ENCODE measurements at places on chromosomes 13 and 19.

- DNase-seq = no peak
These were observed 12.9 kb downstream of the CFD start for GRCh38 chr19:872266-872951.

GRCh38 chr13:90272356-90272755 is 1075.1 kb upstream of the MIR17HG start:
- DNase-seq = no peak

DNA sequence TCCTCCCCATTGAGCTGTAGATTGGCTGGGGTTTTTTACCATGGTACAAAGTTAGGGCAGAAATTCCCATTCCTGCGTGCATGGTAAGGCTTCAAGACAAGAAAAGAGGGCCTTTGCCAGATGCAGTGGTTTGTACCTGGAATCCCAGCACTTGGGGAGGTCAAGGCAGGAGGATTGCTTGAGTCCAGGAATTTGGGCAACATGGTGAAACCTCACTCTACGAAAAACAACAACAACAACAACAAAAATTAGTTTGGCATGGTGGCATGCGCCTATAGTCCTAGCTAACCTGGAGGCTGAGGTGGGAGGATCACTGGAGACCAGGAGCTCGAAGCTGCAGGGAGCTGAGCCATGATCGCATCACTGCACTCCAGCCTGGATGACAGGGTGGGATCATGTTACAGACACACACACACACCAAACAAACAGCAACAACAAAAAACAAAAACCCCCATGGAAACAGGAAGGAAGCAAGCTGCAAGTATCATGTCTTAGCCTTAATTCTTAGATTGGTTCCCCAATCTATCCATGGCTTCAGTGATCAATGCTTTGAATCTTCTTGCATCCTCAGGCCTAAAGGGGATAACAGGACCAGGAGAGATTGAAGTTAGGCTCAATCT is 5.5 kb upstream of the WTIP start:
- no peak for DNase-seq

- no peak for DNase-seq
These were observed 41.9 kb downstream of the NFIX start for GRCh38 chr19:13037161-13037560.

- DNase-seq = no peak
These were observed 15.1 kb downstream of the SAFB start for GRCh38 chr19:5637971-5638370.

GRCh38 chr13:43095771-43096719 is 72.7 kb downstream of the DNAJC15 start:
- no peak for DNase-seq

- DNase-seq = no peak
These were observed 5.9 kb upstream of the LPAR2 start for GRCh38 chr19:19633711-19634515.

DNA sequence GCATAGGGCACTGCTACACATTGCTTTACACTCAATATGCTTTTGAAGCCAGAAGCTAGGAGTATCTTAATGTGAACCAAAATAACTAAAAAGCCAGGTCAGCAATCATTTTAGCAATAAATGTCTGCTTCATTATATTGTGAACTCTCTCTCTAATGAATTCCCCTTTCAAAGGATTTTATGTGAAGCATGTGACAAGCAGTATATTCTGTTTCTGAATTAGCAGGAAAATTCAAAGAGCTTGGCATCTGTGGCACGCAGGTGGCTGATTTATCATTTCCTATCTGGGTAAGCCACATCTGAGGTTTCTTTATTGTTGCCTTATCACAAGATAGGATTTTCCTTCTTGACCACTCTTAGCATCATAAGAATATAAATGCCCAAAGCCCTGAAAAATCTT is 56.8 kb upstream of the KLF12 start:
- DNase-seq = no peak

DNA sequence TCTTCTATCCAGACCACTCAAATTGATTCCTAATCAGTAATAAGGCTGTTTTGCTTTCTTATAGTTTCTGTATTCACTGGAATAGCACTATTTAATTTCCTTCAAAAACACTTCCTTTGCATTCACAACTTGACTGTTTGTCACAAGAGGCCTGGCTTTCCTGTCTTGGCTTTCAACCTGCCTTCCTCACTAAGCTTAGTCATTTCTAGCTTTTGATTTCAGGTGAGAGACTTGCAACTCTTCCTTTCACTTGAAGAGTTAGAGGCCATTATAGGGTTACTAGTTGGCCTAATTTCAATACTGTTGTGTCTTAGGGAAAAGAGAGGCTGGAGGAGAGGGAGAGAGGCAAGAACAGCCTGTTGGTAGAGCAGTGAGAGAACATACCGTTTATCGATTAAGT is 47.0 kb downstream of the SACS start:
- DNase-seq = no peak

- DNase-seq = no peak
These were observed 81.0 kb downstream of the GPC6 start for GRCh38 chr13:93307651-93308050.

DNA sequence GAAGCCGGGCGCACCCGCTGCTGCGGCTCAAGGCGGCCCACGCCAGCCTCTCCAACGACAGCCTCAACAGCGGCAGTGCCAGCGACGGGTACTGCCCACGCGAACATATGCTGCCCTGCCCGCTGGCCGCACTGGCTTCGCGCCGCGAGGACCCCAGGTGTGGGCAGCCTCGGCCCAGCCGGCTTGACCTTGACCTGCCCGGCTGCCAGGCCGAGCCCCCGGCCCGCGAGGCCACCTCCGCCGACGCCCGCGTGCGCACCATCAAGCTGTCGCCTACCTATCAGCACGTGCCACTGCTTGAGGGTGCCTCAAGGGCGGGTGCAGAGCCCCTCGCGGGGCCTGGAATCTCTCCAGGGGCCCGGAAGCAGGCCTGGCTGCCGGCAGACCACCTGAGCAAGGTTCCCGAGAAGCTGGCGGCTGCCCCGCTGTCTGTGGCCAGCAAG is 13.0 kb downstream of the C19orf25 start:
- DNase-seq = no peak

- DNase-seq = no peak
These were observed 21.2 kb downstream of the ELAVL1 start for GRCh38 chr19:7983995-7984837.

DNA sequence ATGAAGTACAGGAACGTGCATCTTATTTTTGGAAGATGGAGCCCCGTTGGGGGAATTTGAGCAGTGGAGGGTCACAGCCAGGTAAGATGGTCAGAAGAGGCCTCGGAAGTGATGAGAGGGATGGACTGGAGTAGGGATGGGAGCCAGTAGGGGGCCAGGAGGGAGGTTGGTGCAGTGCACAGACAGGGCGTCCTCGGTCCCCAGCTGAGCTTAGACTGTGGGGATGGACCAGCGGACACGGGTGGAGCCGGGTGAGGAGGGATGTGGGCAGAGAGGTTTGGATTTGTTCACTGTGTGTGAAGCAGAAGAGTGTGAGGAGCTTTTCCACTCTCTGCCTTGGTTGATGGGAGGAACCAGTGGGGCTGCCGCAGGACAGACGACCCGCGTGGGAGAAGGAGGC is 10.6 kb downstream of the RPS9 start:
- no peak for DNase-seq

DNA sequence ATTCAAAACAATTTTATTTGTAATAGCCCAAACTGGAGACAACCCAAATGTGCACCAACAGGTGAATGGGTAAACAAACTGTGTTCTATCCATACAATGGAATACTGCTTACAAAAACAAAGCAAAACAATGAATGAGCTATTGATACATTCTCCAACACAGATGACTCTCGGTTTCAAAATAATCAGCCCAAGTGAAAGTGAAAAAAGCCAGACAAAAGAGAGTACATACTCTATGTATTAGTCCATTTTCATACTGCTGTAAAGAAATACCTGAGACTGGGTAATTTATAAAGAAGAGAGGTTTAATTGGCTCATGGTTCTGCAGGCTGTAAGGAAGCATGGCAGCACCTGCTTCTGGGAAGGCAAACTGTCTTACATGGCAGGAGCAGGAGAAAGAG is 65.2 kb upstream of the LRCH1 start:
- DNase-seq = no peak

DNA sequence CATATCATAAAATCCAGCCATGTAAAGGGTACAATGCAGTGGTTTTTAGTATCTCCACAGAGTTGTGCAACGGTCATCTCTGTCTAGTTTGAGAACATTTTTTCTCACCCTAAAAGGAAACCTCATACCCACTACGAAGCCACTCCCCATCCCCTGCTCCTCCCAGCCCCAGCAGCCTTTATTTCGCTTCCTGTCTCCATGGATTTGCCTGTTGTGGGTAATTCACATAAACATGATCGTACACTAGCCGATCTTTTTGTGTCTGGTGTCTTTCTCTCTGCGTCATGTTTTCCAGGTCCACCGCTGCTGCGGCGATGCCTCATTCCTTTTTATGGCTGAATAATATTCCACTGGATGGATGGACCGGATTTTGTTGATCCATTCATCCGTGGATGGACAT is 28.6 kb downstream of the BICRA start:
- DNase-seq = no peak

- DNase-seq = no peak
These were observed 33.0 kb downstream of the ACTL9 start for GRCh38 chr19:8665468-8666213.

GRCh38 chr19:7682175-7682855 is 1.7 kb downstream of the TRAPPC5 start:
- DNase-seq = no peak

GRCh38 chr13:49256841-49257240 is 9.1 kb downstream of the CDADC1 start:
- no peak for DNase-seq

GRCh38 chr13:103203735-103204330 is 137.6 kb upstream of the SLC10A2 start:
- DNase-seq = no peak

DNA sequence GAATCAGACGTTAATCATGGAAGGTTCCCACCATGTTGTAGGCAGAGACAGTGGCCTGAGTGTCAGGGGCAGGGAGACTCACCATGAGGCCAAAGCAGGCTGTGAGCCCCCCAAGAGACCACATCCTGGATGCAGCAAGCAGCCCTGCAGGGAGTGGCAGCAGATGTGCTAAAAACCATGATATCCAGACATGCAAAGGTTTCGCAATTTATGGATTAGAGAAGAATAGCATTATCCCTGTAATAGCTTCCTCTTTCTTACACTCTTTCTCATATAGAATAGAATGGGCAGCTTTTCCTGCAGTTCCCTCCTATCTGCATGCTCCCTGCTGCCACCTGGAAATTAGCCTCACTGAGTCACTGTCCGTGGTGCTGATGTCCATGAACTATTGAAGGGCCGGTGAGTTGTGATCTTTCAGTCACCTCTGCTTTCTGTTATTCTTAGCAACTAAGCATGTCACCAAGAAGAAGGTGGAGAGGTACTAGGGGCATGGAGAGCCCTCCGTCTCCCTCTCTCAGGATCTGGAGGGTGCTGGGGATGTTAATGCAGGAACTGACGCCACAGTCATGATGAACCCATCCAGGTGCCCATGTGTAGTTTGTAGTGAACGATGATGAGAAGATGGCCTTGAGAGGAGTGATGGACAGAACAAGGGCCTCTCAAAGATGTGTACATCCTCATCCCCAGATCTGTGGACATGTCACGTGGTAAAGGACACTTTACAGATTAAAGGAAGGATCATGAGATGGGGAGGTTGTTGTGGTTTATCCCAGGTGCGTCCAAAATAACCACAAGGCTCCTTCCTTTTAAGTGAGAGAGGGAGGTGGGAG is 9.9 kb downstream of the CEACAM4 start:
- DNase-seq = no peak

DNA sequence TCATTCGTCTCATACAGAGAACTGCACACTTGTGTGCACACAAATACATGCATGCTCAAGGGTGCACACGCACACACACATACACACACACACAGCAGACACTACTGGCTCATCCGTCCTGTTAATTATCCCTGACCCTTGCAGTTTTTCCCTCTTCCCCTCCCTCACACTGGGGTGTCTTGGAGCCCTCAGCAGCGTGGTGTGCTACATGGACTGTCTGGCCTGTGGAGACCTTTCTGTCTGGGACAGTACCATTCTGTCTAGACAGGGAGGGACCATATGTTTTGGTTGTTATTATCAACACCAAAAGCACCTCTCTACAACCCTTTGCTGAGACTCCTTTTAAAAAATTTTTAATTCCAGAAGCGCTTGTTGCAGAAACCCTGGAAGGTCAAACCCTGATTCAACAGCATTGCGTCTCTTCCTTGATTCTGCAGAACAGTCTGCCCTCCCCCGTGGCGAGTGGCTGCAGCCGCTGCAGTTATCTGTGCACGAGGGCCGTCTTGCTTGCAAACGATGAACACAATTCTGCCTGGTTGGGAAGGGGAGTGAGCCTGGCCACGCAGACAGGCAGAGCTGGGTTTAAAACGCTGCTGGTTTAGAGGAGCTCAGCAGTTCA is 374.0 kb downstream of the IRS2 start:
- DNase-seq = peak; percentile 12

- no peak for DNase-seq
These were observed 77.9 kb upstream of the TEX29 start for GRCh38 chr13:111242585-111242984.

DNA sequence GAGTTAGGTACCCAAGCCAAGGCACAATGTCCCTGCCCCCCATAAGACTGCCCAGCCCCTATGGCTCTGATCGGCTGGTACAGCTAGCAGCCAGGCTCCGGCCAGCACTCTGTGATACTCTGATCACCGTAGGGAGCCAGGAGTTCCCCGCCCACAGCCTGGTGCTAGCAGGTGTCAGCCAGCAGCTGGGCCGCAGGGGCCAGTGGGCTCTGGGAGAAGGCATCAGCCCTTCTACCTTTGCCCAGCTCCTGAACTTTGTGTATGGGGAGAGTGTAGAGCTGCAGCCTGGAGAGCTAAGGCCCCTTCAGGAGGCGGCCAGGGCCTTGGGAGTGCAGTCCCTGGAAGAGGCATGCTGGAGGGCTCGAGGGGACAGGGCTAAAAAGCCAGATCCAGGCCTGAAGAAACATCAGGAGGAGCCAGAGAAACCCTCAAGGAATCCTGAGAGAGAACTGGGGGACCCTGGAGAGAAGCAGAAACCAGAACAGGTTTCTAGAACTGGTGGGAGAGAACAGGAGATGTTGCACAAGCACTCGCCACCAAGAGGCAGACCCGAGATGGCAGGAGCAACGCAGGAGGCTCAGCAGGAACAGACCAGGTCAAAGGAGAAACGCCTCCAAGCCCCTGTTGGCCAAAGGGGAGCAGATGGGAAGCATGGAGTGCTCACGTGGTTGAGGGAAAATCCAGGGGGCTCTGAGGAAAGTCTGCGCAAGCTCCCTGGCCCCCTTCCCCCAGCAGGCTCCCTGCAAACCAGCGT is 3.0 kb upstream of the KMT2B start:
- DNase-seq = no peak

DNA sequence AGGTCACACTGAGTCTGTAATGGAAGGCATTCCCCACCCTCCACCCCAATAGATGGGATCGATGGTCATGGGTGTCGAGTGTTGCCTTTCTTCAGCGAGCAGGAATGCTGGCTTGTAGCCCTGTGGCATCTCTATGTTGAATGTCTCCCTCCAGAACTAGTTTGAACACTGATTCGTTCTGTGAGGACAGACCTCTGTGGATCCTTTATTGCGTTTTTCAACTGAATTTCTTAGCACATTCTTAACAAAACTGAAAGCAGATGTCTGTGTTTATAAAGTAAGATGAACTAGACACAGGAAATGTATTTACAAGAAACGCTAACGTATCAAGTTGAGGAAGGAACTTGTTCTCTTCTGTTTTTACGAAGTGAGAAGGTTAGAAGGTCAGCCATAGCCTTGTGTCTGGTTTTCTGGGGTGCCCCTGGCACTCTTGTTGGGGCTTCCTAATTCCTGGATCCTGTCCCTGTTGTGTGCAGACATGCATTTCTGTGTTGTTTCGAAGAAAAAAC is 36.8 kb upstream of the TM9SF2 start:
- no peak for DNase-seq

All from SIG-M5 (cell line).